ENCODE measurements at places on chromosomes 2 and 18.

DNA sequence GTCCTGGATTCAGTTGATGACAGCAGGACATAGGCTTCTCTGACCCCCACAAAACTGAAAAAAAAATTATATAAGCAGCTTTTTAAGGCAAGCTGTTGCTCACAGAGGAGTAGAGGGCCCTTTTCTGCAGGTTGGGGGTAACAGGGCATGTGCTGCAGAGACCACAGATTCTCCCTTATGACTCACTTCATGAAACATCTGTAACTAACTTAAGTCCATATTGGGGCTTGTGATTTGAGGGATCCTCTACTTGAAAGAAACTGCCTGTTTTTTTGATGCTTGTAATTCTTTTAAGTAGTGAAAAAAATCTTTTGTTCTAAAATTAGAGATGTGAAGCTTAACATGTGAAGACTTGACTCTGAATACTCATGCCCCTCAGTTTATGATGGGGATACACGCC, 33.4 kb downstream of the XRCC5 start:
- DNase-seq: peak; percentile 91

DNA sequence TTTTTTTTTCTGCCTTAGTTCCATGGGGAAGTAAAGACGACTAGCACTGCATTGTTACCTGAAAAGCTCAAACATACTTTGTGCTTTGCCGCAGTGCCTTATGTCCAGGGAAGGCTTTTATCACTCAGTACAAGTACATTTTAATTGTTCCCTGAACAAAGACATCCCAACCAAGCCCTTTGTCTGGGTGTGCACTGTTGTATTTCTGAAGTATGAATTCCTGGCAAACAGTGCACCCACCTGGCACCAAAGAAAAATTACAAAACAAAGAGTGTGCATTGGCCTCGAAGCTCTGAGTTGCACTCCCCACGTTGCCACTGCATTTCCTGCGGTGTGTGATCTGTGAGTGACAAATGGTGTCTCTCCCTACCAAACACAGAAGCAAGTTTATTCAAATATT, 858.5 kb upstream of the PIK3C3 start:
- peak; percentile 42 for DNase-seq

GRCh38 chr2:55114597-55114996, 64.3 kb upstream of the RTN4 start:
- DNase-seq: no peak

DNA sequence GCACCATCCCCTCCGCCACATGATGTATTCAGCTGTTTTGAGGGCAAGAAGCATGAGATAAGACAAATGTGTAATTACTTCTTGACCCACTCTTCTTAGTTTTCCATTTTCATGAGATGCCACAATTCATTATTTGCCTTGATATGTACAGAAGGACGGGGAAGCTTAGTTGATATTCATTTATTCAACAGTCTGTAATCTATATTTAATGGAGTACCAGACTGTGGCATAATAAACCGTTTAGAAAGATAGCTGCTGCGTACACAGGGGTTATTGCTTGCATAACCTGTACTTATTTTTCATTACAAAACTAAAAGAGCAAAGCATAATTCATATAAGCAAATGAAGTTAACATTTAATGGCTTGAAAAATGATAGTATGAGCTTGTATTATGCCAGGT, 466.4 kb upstream of the GYPC start:
- DNase-seq: no peak

DNA sequence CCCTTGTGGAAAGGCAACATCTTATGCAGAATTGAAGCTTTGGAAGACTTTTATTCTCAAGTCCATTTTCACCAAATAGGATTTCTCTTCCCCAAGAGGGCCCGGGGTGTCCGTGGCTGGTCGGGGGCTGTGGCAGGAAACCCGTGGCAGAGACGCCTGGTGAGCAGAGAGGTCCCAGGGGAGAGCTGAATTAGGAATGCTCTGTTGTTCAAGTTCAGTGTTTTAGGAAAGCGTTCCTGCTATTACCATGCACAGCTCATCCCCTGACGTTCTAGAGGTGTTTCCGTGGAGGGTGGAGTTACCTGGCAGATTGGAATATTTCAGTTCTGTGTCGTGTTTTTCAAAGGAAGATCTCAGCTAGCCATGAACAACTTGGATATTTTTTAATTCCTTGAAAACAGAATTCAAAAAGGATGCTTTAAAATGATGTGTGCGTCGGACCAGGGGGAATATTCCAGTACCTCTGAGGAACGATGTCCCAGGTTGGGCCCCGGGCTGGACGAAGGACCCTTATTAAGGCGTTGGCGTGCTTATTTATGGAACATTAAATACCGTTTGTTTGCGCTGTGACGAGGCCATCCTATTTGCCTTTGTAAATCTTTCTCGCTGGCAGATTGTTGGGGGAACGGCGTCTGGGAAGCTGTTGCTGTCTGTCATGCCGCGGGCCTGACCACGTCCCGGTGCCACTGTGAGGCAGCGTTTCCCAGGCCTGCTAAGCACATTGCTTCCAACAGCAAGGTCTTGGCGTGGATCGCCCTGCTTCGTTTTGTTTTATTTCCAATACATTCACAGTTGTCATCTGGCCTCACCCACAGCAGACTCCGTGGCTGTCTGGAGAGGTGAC, 8.2 kb downstream of the NFATC1 start:
- DNase-seq: no peak

- no peak for DNase-seq
Measured at GRCh38 chr2:119178776-119179175, 20.2 kb upstream of the C1QL2 start.

DNA sequence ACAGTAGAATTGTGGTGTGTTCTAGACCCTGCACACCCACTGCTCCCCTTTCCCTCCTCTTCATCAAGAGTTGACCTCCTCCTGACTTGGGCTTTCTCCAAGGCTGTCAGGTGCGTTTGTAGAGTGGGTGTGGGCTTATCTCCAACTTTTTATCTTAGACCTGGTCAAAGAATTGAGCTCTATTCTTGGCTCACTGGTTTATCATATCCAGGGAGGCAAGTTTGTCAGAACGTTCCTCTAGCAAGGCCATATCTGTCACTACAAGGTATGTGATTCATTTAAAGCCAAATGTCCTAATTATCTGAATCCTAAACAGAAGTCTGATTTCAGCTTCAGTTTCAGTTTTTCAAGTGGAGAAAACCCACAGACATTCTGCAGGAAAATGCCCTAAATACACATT, 117.1 kb upstream of the MGAT5 start:
- no peak for DNase-seq

DNA sequence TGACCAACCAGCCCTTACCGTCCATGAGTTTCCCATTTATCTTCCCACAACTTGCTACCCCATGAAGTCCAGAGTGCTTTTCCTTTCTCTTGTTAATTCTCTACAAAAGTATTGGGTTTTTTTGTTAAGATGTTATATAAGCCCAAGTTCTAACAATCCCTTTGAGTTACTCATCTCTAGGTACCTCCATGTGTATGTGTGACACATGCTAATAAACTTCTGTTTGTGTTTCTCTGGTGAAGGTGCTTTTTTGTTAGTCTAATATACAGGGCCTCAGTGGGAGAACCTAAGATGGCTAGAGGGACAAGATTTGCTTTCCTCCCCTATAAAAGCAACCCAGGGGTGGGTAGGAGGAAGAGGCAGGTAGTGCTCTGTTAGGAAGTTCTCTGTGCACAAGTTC, 31.8 kb upstream of the RMDN2 start:
- DNase-seq: no peak

GRCh38 chr2:70855667-70856066, 20.1 kb upstream of the CD207 start:
- peak; percentile 13 for DNase-seq

- no peak for DNase-seq
Measured at GRCh38 chr2:73897934-73898333, 5.1 kb downstream of the ACTG2 start.

- no peak for DNase-seq
Measured at GRCh38 chr2:239902749-239903201, 122.4 kb downstream of the NDUFA10 start.

DNA sequence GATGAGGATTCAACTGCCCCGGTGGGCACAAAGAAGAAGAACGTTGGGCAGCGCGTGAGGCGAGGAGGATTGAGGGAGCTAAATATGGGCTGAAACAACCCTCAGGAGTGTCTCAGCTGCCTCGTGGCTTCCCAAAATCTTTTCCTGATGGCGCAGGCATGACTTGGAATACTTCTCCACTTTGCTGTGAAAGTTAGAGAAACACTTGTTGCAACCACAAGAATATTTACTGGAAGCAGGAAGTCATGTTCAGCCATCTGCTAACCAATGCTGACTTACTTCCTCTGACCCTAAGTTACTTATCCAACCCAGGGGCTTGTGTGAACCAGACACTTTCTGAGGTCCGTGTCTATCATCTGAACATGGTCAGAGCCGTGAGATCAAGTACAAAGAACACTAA, 148.8 kb downstream of the ARL4C start:
- DNase-seq: no peak

DNA sequence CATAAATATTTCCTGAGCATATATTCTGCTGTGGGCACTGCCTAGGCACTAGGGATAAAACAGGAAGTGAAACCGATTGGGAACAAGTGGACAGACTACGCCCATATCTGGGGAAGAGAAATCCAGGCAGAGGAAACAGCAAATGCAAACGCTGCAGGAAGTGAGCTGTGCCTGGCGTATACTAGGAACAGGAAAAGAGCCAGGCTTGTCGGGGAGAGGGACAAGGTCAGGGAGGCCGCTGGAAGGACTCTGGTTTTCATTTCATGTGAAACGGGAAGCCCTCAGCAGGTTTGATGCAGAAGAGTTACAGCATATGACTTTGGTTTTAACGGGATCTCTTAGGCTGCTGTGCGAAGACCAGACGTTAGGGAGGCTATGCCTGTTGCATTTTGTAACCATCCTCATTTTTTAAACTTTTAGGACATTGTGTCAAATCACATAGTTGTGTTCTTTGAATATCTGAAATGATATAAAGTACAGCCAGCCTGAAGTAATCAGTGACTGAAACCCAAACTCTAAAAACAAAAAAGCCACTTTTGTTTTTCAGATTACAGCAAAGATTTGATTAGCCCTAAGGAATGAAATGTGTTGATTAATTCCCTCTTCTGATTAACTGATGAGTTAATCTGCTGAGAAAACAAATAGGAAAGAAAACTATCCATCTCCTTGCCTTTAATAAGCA, 110.2 kb upstream of the PIEZO2 start:
- DNase-seq: no peak

- no peak for DNase-seq
Measured at GRCh38 chr2:149877074-149877473, 289.5 kb upstream of the MMADHC start.

- no peak for DNase-seq
Measured at GRCh38 chr2:30663806-30664205, 143.4 kb downstream of the CAPN13 start.

- DNase-seq: peak; percentile 90
Measured at GRCh38 chr18:48607056-48607984, 68.5 kb downstream of the CTIF start.

DNA sequence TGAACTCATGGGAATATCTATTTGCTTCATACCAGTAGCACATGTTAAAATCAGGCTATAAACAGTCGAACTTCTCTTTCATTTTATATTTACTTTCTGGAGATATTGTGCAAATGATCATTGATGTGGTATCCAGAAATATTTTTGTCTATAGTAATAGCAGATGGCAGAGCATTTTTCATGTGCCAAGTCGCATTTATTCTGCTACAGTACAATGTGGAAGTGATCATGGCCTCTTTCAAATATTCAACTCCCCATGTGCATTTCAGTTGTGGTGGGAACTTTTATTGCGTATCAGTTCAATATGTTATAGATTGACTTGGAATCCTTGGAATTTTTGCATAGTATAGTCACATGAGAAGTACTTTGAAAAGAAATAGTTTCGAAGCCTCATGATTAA, 57.4 kb downstream of the RHBDD1 start:
- peak; percentile 33 for DNase-seq

DNA sequence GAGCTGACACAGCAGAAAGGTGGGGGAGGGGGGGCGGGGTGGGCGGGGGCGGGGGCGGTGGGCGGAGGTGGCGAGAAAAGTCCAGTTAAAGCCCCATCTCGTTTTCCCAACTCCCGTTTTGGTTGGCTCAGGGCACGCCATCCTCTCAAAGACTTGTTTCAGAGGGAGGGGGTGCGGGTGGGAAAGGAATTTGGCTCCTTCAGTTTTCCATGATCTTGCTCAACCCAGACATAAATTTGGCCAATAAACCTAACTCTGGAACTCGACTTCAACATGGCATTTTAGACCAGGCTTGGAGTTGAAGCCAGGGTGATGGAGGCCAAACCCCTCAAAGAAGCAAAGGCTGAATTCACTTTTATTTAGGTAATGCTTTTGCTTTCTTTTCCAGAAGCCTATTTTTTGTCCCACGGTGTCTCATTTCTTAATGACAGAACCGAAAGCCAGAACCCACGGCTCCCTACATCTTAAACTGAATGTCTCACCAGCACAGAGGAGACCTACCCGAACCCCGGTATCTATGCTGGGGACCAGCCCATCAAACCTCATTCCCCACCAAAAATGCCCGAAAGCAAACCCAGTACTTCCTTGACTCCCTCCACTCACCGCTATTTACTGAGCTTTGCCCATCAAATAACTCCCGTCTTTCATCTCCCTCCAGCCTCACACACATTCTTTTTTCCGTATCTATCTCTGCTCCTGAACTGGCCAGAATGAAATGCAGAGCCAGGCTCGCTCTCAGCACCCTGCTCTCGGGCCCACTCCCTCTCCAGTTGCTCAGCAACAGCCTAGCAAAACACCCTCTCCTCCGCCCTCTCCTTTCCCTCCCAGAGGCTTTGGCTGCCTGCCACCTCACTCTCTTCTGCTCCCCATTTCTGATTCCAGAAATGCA, 4.3 kb downstream of the IGFBP5 start:
- peak; percentile 76 for DNase-seq

DNA sequence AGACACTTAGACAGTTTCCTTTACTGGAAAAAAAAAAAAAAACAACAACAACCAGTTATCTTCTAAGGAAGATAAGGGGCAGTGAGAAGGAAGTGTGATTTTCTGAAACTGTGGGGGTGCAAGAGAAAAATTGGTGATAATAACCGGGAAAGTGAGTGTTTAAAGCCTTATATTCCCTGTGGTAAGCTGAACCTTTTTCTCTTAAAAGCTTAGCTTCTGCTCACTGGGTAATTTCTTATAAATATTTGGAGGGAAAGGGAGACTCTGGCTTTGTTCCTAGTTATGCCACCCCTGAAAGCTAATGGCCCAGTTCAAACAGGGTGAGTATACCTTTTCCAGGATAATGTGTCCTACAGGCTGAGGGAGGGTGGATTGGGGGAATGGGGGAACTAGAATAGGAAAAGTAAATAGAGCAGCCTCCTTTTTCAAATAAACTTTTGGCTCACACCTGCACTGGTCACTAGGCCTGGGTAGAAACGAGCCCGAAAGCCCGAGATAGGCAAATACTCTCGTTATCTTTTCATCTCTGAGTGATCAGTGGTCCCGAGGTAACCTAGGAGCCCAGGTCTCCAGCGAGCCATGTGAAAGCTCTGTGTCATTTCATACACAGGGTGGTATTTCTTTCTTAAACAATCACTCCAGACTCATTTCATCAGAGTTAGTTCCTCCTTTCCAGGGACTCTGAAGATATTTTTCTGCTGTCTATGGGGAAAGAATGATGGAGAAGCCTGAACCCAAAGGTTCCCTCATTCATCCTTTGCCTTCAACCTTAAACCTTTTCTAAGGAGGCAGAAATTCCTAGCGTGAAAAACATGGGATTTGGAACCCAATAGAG, 15.5 kb upstream of the SRBD1 start:
- no peak for DNase-seq

- DNase-seq: no peak
Measured at GRCh38 chr2:220985561-220985960, 586.5 kb downstream of the EPHA4 start.

Measured in IMR-90 (cell line).